Stimulated activated CD4-positive, alpha-beta T cell treated with anti-CD3 and anti-CD28 coated beads, Interleukin-12 subunit alpha, Interleukin-12 subunit beta, amount 100 ng/mL, for 4 hours (primary cell): ENCODE measurements at places on chromosomes 3 and 15.

- DNase-seq: no peak
Measured at GRCh38 chr15:52540374-52541012, 11.8 kb upstream of the MYO5A start.

- DNase-seq: no peak
Measured at GRCh38 chr3:192063570-192063969, 602.6 kb downstream of the PYDC2 start.

DNA sequence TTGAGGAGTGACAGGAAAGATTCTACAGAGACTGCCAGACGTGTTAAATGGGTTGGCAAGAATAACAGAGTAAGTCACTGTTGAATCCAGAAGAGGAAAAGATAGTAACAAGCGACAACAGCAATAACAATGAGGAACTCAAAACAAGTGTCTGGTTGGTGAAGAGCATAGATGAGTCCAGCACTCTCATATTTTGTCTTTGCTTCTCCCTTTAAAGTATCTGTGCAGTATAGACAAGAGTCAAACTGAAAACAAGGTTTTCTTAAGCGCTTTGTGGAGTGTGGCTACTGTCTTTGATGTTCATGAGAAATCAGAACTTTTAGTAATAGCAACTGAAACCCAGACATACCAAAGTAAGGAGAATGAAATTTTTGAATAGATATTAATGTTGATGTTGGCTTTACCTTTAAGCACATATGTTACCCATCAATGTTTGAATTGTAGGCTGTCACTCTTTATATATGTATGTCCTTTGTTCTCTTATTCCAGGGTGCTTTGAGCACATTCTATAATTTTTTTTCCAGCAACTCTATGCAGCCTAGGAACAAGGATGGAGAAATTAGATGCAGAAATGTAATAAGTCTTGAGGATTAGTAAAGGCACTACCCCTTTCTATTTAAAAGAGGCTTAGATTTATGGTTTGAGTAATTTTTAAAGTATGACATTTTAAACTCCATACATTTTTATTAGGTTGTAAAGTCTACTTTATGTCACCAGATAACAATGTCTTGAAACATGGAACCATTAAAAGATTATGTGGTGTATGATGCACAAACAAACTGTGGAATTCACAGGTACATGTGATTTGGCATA is 185.5 kb downstream of the NFKBIZ start:
- no peak for DNase-seq

DNA sequence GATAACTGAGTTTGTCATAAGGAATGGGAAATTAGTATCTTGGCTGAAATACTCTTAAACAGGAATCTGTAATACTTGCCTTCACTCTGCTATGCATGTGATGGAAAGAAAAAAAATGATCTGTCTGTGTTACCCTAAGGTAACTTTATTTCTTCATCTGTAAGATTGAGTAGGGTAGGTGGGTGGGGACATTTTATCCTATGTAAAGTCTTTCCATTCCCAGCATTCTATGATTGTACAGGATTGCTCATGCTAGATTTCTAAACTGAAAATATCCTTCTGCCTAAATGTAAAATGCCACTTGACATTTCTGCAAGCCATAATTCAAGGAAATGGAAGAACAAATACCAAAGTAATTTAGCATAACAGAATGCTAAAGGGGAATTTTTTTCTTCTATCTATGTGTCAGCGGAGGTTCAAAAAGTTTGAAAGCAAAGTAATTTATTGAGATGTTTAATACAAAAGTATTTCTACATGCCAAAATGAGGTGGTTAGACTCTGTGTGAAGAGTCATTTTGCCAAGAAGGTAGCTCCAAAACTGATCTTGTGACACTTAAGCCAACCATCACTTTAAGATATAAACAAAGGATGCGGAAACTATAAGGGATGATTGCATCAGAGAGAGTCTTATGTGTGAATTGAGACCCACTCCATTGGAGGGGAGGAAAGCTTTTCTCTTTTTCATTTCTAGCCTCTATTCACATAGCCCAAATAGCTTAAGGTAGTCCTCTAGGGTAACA is 46.6 kb upstream of the SERPINI2 start:
- DNase-seq: no peak

DNA sequence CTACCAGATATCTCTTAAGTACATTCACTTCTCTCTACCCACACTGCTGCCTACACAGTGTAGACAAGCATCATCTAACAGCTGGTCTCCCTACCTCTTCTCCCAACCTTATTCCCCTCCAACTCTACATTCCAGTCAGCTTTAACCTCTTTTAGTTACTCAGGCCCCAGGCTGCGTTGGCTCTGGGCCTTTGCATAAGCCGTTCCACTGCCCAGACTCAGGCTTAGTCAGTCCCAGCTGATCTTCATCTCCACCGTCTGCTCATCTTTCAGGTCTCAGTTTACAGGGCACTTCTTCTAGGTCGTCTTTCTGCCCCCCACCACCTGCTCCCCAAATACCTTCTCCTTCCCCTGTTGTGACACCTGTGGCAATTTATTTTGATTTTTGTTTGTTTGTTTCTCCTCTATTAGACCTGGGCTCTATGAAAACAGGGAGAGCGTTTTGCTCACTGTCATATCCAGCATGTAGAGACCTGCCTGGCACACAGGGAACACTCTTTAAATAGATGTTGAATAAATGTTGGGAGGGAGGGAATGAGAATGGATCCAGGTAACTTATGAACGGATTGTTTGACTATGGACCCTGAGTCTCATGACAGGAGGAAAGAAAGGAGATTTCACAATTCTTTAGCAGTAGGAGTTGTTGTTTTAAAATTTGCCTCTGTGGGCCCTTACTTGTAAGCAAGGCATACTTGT is 11.1 kb downstream of the SLC27A2 start:
- no peak for DNase-seq

DNA sequence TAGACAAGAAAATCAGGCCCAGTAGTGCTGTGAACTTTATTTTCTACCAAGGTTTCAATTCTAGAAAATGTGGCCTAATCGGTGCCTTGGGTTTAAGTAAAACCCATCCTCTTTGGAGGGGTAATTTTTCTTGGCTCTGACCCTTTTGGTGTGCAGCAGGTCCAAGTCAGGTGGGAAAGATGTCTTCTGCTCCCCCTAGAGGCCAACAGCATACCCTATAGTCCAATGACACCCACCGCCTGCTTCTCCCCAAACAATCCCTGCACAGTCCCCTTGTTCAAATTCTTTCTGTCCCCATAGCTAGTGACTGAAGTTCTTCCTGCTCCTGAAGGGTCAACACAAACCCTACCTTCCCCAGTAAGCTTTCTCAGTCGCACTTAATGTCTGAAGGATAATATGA is 261.8 kb upstream of the GOLGA6L4 start:
- no peak for DNase-seq

DNA sequence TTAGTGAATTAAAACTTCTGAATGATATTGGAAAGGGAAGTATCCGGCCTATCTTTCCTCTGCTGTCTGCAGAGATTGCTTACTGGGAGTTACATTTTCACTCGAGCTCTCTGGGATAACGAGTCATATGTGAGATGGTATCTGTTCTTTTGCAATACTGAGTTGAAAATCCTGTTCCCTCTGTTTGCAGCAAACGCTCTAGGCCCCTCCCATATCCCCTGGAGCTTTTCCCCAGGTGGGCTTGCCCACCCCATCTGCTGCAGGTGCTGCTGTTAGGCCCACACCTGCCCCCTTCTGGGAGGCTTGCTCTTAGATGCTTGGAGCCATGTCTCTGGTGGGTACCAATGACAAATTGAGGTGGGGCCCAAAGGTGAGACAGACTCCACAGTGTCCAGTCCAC is 42.7 kb upstream of the MTMR10 start:
- no peak for DNase-seq

- DNase-seq: no peak
Measured at GRCh38 chr15:25641361-25641760, 202.5 kb upstream of the UBE3A start.

DNA sequence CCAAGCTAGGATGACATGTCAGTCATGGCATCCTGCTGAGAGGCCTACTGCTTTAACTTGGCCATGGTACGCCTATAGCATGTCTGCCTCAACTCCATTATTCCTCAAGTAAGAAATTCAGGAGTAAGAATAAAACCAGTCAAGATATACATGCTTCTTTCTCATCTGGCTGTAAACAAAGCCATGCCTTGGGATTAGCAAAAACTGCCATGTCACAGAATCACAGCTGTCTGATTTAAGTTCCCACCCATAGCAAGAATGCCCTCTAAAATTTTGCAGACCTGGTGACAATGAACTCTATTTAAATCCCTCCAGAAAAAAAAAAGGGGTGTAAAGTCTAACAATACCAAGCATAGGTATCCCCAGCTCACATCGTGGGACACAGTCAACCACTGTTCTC is 55.6 kb upstream of the ACAN start:
- DNase-seq: no peak

DNA sequence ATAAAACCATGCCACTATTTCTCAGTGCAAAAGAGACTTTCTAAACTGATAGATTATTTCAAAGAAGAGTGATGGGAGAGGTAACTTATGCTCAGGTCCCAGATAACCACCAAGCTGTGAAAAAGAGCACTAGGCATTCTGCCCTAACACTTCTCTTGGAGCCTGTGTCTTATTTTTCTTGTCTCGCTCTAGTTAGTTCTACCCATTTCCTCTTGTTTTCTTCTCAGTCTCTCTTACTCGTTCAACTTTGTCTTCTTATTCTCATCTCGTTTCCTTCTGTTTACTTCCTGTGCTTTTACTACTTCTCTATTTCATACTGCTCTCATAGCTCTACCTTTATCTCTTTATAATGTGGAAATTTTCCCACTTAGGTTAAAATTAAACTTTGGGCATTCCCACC is 91.8 kb upstream of the CGNL1 start:
- DNase-seq: no peak

GRCh38 chr15:94015324-94015723 is 216.0 kb upstream of the MCTP2 start:
- DNase-seq: no peak

DNA sequence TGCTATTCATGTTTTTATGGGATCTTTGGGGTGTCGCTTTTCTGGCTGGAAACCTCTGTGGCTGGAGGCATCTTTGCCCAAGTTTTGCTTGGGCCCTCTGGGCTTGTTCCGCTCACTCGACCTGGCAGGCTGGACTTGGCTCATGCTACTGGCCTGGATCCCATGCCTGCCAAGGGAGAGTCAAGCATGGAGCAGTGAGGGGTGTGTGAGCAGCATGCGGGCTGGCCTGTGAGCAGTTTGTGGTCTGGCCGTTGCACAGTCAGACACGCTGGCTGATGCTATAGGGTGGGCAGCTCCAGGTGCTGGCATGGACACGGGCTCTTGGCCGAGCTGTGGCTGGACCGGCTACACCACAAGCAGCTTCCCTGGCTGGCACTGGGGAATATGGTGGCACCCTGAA is 491.1 kb downstream of the AGBL1 start:
- DNase-seq: no peak

DNA sequence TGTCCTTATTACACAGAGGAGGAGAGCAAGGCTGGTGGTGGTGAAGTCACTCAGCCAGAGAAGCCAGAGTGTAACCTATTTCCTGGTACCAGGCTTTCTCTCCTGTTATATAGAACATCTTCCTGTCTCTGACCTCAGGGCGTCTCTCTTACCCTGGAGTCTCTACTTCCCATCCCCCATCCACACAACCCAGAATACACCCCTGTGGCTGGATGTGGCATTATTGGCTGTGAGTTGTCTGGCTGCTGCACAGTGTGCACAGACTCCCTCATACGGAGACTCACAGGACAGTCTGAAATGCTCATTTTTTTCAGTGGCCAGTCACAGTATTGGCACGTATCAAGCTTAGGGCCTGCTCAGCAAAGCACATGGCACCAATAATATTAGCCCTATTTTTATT is 8.6 kb downstream of the PODXL2 start:
- DNase-seq: no peak

DNA sequence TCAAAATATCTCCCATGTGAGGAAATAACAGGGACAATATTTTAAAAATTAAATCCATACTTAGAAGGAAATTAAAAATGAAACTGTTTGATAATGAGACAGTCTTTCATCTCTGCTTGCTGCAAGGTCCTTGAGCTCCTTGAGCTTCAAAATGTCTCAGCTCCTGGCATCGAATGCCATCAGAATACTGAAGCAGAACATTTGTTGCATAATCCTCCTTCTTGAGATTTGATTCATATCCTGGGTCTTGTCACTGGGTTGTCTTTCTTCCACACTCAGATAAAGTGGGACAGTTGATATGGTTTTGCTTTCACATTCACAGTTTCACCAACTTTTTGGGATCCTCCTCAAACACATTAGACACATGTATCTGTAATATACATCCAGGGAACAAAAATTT is 27.8 kb downstream of the COL8A1 start:
- DNase-seq: no peak

- no peak for DNase-seq
Measured at GRCh38 chr3:140270329-140270728, 335.3 kb downstream of the CLSTN2 start.

GRCh38 chr3:96961576-96961975 is 147.2 kb downstream of the EPHA6 start:
- DNase-seq: no peak

- DNase-seq: no peak
Measured at GRCh38 chr3:23385327-23385726, 182.2 kb downstream of the UBE2E2 start.

DNA sequence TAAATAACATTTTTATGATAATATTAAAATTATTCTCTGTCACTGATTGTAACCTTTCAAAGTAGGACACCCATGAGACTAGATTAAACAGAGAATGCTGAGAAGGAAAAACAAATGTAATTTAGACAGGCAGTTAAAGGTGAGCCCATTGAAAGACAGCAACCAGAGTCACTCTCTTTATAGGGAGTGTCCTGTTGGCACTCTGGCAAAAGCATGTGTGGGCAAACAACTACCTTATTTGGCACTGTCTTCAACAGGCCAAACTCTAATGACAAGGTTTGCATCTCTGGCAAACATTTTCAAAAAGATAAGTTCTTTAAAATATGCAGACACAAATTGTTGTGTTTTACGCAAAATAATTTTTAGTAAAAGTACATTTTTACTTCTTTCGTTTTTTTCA is 29.8 kb downstream of the NFKBIZ start:
- DNase-seq: no peak

GRCh38 chr15:25728816-25729215 is 134.3 kb downstream of the ATP10A start:
- no peak for DNase-seq

DNA sequence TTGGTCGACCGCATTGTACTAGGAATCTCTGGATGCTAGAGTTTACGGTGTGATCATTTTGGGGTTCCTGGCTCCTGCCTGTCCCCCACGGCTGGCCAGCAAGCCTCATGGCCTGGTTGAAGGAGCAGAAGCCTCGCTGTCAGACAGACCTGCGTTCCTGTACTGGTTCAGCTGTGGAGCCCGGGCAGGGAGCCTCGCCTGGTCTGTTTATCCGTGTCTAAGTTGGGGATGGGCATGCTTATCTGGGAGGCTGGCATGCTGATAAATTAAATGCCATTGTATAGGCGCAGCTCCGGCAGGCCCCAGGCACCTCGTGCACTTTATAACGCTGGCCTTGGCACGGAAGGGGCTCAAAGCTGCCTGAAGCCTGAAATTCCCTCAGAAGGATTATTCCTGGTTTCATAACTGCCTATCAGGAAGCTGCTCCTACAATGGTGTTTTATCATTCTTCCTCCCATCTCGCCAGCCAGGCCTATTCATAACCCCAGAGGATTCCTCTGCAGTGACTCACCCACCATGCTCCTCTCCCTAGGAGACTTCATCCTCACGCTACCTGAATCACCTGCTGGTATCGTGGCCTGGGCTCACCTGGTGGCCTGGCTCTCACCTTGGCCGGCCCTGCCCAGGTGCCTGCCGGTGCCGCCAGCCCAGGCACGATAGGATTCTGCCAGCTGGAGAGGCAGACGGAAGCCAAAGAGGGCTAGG is 110.9 kb downstream of the ASB7 start:
- DNase-seq: no peak
